ENCODE measurements at places on chromosomes 5 and 9.

- no peak for DNase-seq
These were observed 90.8 kb upstream of the ZNF618 start for GRCh38 chr9:113785334-113785733.

DNA sequence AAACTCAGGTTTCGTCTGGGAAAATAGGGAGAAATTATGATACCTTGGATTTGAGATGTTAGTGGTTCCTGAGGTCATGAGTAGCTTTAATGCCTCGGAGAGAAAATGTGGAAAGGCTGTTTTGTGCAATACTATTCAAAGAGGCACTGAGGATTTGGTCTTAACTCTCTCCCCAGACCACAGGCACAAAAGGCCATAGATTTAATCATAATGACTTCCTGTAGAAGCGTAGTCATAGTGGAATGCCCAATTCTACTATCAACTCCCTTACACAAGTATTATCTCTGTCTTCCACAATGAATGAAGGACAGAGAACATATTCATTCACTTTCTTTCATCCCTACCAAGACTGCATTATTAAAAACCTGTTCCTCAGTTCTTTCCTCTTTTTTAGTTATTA is 153.0 kb upstream of the FTMT start:
- no peak for DNase-seq

- no peak for DNase-seq
These were observed 81.6 kb downstream of the TMEM174 start for GRCh38 chr5:73254642-73255041.

DNA sequence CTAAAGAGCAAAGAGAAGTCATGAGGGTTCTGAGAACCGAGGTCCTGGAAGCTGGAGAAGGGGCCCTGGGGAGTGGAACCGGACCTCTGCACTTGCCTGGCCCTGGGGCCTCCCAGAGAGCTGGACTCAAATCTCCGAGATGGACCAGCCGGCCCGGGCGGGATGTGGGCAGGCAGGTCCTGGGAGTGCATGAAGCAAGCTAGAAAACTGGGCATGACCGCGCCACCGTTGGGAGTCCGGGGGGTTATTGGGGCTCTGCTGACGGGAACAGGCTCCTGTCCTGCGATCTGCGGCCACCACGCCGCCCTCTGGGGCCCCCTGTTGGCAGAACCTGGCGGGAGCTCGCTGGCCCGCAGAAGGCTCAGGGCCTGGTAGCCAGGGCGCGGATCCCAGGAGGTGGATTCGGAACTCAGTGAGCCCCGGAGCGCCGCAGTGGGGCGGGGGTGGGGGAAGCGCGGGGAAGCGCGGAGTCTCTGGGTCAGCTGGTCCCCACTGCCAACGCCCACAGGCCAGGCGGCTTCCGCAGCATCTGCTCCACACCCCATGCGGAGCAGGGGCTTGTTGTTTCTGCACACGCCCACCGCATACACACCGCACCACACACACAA is 150.6 kb downstream of the ERCC6L2 start:
- no peak for DNase-seq

- DNase-seq, result no peak
These were observed 333.8 kb upstream of the GRIN3A start for GRCh38 chr9:102072059-102072764.

DNA sequence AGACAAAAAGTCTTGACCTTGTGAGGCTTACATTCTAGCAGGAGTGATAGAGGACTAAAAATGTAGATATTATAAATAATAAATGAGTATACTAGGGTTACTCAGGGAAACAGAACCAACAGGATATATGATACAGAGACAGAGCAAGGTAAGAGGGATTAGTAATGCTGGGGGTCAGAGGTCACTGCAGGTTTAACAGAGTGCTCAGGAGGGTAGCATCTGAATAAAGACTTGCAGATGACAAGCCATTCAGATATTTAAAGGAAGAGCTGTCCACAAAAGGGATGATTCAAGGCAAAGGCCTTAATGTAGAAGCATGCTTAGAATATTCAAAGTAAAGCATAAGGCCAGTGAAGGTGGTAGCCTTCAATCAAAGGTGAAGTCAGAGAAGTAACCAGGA is 65.6 kb upstream of the SEMA6A start:
- DNase-seq, result no peak

Data from activated gamma-delta T cell (primary cell).